ENCODE measurements at places on chromosomes 1 and 21.
A peak's percentile ranks its signal among the peaks of the same experiment; 100 is the strongest.

DNA sequence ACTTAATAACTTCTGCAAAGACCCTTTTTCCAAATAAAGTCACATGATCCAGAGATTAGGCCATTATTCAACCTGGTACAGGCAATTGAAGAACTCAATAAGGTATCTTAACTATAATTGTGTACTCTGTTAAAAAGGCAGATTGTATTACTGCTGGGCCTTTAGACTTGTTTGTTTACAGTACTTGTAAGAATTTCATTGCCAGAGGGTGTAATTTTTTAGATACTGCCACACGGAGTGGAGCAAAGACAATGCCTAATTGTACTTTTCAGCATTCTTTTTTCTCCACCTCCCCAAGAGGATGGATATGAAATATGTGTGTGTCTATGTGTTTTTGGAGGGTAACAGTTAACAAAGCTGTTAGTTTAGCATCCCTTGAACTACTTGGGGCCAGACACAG, 47.5 kb downstream of the HUNK start:
- no peak for DNase-seq

DNA sequence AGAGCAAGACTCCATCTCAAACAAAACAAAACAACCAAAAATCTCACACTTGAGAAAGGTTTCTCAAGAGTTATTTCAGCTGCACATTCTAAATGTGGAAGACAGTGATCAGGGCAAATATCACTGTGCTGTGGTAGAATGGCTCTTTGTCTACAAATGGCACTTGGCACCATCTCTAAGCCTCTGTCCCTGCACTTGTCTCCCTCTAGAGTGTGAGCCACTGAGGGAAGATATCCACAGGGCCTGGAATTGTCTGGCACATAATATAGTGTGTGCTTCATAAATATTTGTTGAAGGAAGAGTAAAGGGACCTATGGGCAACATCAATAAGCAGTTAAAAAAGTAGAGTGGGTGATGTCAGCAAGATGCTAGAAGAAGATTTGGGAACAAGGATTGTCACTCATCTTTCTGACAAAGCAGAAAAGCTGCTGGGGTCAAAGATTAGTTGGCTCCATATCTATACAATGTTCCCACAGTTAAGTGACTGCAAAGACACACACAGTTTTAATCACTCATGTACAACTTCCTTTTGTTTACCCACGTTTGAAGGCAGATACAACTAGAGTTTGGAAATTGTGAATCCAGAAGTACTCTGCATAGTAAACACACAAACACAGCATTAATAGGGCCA, 19.1 kb downstream of the CD101 start:
- no peak for DNase-seq

DNA sequence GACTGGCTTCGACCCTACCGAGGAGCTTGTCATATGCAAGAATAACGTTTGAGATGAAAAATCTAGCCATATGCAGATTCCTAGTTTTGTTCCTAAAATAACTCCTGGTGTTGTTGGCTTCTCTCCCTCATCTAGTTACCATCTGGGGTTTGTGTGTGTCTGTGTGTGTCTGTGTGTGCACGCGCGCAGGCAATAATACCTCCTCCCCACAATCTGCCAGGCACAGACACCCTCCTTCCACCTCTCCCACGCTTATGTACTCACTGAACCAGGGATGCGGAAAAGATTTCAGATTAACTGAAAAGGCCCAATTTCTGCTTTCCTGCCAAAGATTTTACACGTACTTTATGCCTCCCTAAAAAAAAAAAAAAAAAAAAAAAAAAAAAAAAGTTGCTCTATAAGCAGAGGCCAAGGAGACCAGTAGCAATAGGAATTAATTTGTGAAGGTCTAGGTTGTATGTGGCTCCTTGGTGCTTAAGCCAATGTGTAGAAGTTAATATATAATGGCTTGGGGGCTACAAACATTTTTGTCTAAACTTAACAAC, 452.7 kb downstream of the NUF2 start:
- DNase-seq = no peak

DNA sequence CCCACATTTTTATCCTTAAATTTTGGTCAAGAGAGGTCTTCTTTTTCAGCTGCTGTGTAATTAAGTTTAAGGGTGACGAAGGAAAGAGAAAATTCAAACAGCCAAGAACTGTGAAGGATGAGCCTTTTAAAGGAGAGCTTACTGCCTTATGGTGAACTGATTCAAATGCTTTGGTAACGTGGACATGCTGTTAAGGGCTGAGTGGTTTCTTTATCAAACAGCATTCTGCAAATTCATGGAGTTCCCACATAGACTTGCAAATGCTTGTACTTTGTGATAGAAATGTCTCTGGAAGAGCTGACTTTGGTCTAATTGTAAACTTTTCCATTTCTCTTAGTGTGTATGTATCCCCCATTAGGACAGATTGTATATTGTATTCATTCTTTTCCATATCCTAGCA, 93.8 kb downstream of the CHD1L start:
- DNase-seq = no peak

- peak; percentile 66 for DNase-seq
Measured at GRCh38 chr1:156816561-156817328, at the start of gene SH2D2A. Gene SH2D2A (minus strand): TSS chr1:156816848. CDS start chr1:156816708, 140 bp downstream.

DNA sequence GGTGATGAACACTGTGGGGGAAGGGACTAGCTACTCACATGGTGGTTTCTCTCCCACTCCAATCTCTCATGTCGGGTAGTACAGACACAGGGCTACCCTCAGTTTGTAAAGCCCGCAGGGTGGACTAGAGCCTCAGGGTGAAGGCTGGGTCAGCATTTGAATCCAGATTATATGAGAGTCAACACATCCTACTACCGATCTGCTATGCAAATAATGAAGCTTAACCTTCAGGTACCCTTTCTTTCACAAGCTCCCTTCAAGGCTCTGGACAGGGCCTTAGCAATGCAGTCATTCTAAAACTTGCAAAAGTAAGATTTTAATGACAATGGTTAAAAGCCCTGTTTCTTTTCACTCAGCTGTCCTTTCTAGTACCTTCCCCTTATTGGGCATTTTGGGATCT, 5.5 kb upstream of the ZBED6 start:
- no peak for DNase-seq

DNA sequence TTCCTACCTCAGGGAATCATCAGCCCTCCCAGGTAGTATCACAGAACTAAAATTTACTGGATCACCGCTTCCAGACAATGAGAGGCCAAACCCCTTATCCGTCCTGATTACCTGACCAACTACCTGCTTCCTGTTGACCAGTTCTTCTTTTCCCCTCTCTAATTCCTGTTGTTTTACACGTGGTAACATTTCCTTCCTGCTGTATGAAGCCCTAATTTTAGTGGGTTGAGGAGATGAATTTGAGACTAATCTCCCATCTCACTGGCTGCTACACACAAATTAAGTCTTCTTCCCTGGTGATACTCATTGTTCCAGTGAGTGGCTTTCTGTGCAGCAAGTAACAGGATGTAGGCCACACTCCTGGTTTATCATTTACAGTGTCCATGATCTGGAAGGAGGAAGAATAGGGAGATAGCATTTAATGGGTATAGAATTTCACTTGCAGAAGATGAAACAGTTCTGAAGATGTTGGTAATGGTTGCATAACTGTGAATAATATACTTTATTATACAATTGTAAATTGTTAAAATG, 2112.9 kb downstream of the NCAM2 start:
- DNase-seq = no peak

- DNase-seq = no peak
Measured at GRCh38 chr1:3004285-3005205, 16.7 kb upstream of the ACTRT2 start.
